ENCODE measurements at places on chromosomes 16 and 17.

- DNase-seq: no peak
Measured at GRCh38 chr17:19366637-19366972, 4.1 kb upstream of the B9D1 start.

DNA sequence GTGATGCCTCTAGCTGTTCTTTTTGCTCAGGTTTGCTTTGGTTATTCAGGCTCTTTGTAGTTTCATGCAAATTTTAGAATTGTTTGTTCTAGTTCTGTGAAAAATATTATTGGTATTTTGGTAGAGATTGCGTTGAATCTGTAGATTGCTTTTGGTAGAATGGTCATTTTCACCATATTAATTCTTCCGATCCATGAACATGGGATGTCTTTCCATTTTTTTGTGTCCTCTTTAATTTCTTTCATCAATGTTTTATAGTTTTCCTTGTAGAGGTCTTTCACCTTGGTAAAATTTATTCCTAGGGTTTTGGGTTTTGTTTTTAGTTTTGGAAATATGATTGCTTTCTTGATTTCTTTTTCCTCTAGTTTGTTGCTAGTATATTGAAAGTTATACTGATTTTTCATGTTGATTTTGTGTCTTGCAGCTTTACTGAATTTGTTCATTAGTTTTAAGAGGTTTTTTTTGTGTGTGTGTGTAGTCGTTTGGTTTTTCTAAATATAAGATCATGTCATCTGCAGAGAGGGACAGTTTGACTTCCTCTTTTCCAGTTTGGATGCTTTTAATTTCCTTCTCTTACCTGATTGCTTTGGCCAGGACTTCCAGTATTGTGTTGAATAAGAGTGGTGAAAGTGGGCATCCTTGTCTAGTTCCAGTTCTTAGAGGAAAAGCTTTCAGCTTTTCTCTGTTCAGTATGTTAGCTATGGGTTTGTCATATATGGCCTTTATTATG is 42.4 kb downstream of the NSRP1 start:
- no peak for DNase-seq

GRCh38 chr17:80755650-80756405 is 211.2 kb downstream of the RPTOR start:
- DNase-seq: no peak

DNA sequence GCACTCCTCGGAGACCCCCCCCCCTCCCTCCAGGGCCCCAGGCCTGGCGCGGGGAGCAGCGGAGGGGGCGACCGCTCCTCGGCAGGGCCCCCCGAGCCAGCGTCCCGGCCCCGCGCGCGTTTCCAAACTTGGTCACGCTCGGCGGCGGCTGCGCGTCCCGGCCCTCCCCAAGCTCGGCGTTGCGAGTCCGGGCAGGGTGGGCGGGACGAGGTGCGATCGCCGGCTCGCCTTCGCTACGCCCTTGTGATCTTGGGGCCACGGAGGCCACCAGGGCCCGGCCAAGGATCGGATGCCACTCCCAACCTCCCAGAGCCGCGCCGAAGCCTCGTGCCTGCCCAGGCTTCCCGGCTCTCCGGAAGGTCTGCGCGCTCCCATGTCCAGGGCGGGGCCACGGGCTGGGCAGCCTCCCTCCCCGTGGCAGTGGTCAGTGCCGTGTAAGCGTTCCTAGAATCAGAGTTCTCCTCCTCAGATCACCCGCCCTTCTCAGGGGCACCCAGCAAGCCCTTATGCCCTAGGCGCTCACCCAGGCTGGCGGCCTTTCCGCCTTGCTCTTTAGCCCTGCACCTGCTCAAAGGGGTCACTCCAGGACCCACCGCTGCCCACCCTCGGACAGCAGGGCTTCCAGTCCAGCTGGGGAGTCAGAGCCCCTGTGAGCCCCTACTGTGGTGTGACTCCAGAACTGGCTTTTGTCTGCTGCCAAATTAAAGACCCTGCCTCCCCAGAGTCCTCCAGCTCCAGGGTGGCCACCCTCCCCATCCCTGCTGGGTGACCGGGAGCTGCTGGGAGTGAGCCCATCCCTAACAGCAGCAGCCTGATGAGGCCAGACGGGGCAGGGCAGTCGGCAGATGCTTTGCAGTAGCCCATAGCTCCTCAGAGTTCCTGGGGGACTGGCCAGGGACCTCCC is 12.2 kb upstream of the MRPS23 start:
- DNase-seq: no peak

DNA sequence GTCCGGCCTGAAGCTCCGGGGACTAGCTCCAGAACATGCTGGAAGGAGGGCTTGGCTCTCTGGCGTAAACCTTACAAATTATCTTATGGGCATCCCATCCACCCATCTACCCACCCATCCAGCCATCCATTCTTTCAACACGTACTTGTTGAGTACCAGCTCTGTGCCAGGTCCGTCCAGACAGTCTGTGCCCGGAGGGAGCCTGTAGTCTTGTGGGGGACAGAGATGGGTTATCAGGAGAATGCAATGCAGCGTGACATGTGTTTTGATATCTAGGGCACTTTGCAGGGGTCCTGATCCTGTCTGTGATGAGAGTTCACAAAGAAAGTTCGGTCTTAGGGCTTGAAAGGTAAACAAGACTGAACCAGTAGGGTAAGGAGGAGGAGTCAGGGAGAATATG is 4.1 kb upstream of the SLC13A2 start:
- DNase-seq: no peak

- DNase-seq: no peak
Measured at GRCh38 chr16:75086281-75086680, 30.3 kb downstream of the LDHD start.

- peak; percentile 32 for DNase-seq
Measured at GRCh38 chr17:58316260-58316960, 12.2 kb downstream of the TSPOAP1 start.

GRCh38 chr16:82685526-82685925 is 58.8 kb downstream of the CDH13 start:
- DNase-seq: no peak

DNA sequence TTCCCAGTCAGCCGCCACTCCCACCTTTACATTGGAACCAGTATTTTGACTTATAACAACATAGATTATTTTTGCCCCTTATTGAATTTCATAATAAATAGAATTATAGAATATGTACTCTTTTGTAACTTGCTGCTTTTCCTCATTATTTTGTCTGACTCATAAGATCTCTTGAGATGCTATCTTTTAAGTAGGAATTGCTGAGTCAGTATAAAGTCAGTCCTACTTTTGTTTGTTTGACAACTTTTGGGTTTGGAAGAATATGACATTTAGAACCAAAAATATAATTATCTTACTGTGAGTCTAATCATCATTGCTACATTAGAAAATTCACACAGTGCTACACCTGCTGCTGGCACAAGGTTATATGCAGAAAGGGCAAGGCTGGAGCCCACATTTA is 69.7 kb downstream of the STXBP4 start:
- DNase-seq: no peak

GRCh38 chr17:79010304-79010646 is 711 bp upstream of the CANT1 start:
- DNase-seq: no peak
